DMS79 treated with DMSO at 0.1 percent for 48 hours (cell line): ENCODE measurements at places on chromosomes 5 and 9.
A peak's percentile ranks its signal among the peaks of the same experiment; 100 is the strongest.

GRCh38 chr5:98770209-98770910 is 3.1 kb upstream of the RGMB start:
- peak; percentile 57 for DNase-seq

DNA sequence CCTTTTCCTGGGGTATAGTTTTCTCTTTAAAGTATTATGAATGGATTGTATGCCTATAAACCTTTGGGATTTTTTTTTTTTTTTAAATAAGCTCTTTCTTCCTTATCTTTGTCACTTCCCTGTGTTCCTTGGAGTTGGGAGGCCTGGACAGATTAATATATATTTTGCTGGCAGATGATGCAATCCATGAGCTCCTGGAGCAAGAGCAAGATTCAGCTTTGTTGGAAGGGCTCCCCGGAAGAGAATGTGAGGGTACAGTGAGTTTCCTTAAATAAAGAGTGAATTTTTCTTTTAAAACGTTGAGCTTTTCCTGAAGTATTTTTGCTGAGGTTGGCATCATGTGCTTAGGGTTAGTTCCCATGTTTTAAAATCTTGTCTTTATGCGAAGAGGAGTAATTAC is 98.7 kb upstream of the SLC28A3 start:
- no peak for DNase-seq

GRCh38 chr5:57932761-57933160 is 450.1 kb upstream of the ACTBL2 start:
- no peak for DNase-seq

DNA sequence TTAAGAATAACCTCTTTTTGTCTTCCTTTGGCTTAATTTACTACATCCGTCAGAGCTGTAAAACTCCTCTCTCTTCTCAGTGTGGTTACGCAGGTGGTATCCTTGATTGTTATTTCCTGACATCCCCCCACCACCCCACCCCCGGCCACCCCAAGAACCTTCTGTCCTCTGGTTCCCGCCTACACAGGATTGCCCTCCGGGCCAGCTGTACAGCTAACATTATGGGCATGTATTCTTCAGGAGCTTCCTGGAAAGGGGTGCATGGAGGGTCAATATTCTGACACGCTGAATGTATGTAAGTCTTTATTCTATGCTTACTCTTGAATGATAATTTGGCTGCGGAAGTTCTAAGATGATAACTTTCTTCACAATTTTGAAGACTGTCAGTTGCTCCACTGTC is 13.0 kb upstream of the ANP32B start:
- no peak for DNase-seq
